ENCODE measurements at places on chromosomes 3 and 15. TPM values are rescaled to one million over a fixed set of nuclear protein-coding genes. Genes with fewer than 3 reads are reported as not detected.

DNA sequence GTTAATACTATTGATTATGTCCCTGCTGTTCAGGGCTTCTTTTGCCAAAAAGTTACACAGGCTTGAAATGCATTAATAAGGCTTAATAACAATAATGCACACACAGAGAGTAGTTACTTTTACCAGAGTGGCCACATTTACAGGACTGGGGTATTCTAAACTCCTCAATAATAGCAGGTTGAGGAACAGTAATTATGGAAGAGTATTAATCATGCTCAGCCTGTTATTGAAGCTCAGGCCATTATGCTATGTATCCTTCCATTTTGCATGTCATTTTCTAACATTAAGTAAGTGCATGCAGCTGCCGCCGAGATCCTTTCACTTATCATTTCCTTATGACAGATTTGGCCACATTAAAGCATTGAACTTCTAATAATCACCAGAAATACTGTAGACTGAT, 5.7 kb downstream of the ARRDC4 start:
- no peak overlapping the region for H3K27ac ChIP-seq
- H3K27me3 ChIP-seq = no peaks in the 10 kb centered on the region
- DNase-seq = no peak
- H3K4me1 ChIP-seq = peaks cover 34% of the 10 kb centered on the region
- no peak overlapping the region for H3K4me3 ChIP-seq

DNA sequence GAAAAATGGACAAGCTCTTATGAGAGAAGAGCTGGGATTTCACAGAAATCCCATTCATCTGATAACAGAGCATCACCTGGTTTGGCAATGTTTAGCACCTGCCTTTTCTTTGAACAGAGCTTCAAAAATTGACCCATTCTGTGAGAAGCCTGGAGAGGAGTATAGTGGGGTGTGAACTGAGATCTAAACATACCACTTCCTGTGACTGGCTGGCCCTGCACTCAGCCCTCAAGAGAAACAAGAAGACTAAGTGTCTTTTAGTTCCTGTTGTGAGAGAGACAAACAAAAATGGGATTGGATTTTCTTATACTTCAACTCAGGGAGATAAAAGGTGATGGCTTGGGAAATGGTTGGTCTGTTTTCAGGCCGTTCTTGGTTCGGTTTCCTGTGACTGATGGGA, 1060.2 kb downstream of the ROBO1 start:
- H3K4me1 ChIP-seq = no peaks in the 10 kb centered on the region
- no peaks in the 10 kb centered on the region for H3K36me3 ChIP-seq
- no peak overlapping the region for H3K4me3 ChIP-seq
- no peaks in the 10 kb centered on the region for H3K27me3 ChIP-seq
- no peak overlapping the region for H3K27ac ChIP-seq

DNA sequence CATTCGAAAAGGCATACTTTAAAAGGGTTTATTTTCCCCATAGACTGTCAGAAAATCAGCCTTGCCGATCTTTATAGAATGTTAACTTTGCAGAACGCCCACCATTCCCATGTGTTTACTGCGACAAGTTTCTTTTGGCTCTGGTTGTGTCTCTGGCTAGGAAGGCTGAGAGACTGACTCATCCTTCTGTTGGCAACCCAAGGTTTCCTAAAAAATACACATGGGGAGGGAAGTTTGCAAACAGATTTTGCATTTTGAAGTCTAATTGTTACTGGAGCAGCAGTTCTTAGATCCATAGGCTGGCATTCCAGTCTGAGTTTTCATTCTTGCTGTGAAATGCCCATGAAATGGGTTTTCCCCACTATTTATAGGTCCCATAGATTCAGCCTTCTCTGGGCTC, 37.9 kb upstream of the MINAR1 start:
- DNase-seq = no peak
- H3K27me3 ChIP-seq = no peaks in the 10 kb centered on the region
- no peaks in the 10 kb centered on the region for H3K4me1 ChIP-seq
- no peak overlapping the region for H3K4me3 ChIP-seq

- no peak overlapping the region for H3K4me3 ChIP-seq
- no peak overlapping the region for H3K27ac ChIP-seq
- H3K36me3 ChIP-seq = no peaks in the 10 kb centered on the region
- H3K27me3 ChIP-seq = no peaks in the 10 kb centered on the region
- H3K4me1 ChIP-seq = peaks cover 2% of the 10 kb centered on the region
Measured at GRCh38 chr3:43024181-43024885, 45.2 kb downstream of the GASK1A start.

GRCh38 chr3:107441617-107442016, 64.4 kb downstream of the CCDC54 start:
- no peak overlapping the region for H3K27ac ChIP-seq
- DNase-seq = no peak
- no peaks in the 10 kb centered on the region for H3K4me1 ChIP-seq
- H3K27me3 ChIP-seq = no peaks in the 10 kb centered on the region
- no peaks in the 10 kb centered on the region for H3K36me3 ChIP-seq
- H3K4me3 ChIP-seq = no peak overlapping the region

DNA sequence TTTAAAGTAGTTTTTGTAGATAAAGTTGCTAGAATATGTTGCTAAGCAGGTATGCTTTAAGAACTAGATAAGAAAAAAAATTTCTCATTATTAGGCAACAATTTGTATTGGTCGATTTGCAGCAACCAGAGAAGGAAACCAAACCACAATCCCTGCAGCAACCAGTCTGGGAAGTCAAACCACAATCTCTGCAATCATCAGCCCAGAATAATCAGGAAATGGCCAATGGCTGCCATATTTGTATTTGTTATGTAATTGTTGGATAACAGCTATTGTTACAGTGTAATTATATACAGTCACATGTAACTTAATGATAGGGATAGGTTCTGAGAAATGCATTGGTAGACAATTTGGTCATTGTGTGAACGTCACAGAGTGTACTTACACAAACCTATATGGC, 23.6 kb downstream of the STXBP5L start:
- H3K27me3 ChIP-seq = no peaks in the 10 kb centered on the region
- no peaks in the 10 kb centered on the region for H3K4me1 ChIP-seq
- no peaks in the 10 kb centered on the region for H3K36me3 ChIP-seq
- DNase-seq = no peak
- no peak overlapping the region for H3K27ac ChIP-seq

- H3K36me3 ChIP-seq = no peaks in the 10 kb centered on the region
- H3K4me3 ChIP-seq = no peak overlapping the region
- H3K27ac ChIP-seq = no peak overlapping the region
- no peak for DNase-seq
- no peaks in the 10 kb centered on the region for H3K4me1 ChIP-seq
Measured at GRCh38 chr3:181823716-181824115, 112.0 kb downstream of the SOX2 start.

- H3K4me3 ChIP-seq = no peak overlapping the region
- DNase-seq = no peak
- H3K4me1 ChIP-seq = no peaks in the 10 kb centered on the region
- no peaks in the 10 kb centered on the region for H3K36me3 ChIP-seq
Measured at GRCh38 chr15:97893967-97894366, 66.5 kb upstream of the ARRDC4 start.

DNA sequence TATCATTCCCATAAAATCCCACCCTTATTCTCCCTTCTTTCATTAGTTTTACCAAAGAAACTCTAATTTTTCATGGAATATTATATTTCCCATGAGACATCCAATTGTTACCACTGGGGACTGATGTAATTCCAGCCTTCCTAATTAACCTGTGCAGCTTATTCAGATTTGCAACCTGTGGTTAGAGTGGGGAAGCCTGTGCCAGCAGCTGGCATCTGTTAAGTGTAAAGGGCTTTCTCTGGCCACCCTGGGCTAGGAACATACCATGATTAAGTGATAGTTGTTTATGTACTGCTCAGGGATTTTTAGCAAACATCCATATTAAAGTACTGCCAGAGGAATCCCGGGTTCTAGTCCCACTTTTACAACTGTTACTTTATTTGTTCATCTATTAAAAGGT, 78.2 kb downstream of the TPRG1 start:
- H3K27ac ChIP-seq = no peak overlapping the region
- H3K4me3 ChIP-seq = no peak overlapping the region
- no peaks in the 10 kb centered on the region for H3K36me3 ChIP-seq
- DNase-seq = no peak
- no peaks in the 10 kb centered on the region for H3K27me3 ChIP-seq

- no peak for DNase-seq
- H3K4me3 ChIP-seq = no peak overlapping the region
- no peaks in the 10 kb centered on the region for H3K27me3 ChIP-seq
- peaks cover 17% of the 10 kb centered on the region for H3K4me1 ChIP-seq
Measured at GRCh38 chr15:62740141-62741004, 302.2 kb upstream of the TPM1 start.

- no peak for DNase-seq
- no peaks in the 10 kb centered on the region for H3K4me1 ChIP-seq
- H3K27ac ChIP-seq = no peak overlapping the region
- H3K27me3 ChIP-seq = no peaks in the 10 kb centered on the region
Measured at GRCh38 chr3:170632780-170633179, 46.9 kb upstream of the SLC7A14 start.

GRCh38 chr3:59268170-59268569, 218.3 kb upstream of the CFAP20DC start:
- H3K27me3 ChIP-seq = no peaks in the 10 kb centered on the region
- no peaks in the 10 kb centered on the region for H3K4me1 ChIP-seq
- no peak overlapping the region for H3K27ac ChIP-seq
- no peaks in the 10 kb centered on the region for H3K36me3 ChIP-seq
- H3K4me3 ChIP-seq = no peak overlapping the region

DNA sequence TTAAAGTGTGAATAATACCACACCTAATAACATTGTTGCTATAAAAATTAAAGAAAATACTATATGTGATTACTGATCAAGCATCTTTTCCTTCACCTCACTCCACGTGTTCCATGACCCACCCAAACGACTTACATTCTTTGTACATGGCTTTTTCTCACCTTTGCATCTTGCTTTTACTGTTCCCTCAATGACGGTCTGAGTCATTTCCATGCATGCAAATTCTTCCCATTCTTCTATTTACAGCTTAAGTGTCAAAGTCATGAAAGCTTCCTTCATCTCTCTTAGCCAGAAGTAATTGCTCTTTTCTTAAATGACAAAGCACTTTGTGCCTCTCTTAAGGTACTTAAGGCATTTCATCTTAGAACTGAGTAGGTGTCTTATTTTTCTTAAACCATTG, 64.0 kb downstream of the GREM1 start:
- DNase-seq = no peak
- no peak overlapping the region for H3K4me3 ChIP-seq
- H3K27me3 ChIP-seq = no peaks in the 10 kb centered on the region

GRCh38 chr3:3606321-3606720, 192.9 kb upstream of the LRRN1 start:
- H3K4me1 ChIP-seq = no peaks in the 10 kb centered on the region
- no peak for DNase-seq
- H3K4me3 ChIP-seq = no peak overlapping the region
- no peaks in the 10 kb centered on the region for H3K36me3 ChIP-seq
- no peak overlapping the region for H3K27ac ChIP-seq

DNA sequence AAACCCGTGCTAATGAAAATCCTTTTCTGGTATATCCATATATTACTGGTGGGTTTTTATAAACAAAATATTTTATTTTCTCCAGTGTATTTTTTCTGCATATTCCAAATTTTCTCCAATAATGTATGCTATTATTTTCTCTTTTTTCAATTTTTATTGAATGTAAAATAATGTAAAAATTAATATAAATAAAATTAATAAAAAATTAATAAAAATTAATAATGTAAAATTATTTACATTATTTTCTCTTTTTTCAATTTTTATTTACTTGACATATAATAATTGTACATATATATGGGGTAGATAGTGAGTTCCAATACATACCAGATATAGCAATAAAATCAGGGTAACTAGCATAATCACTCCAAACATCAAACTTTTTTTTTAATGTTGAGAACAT, 56.4 kb downstream of the OXSM start:
- no peaks in the 10 kb centered on the region for H3K27me3 ChIP-seq
- DNase-seq = no peak
- no peaks in the 10 kb centered on the region for H3K4me1 ChIP-seq
- no peaks in the 10 kb centered on the region for H3K36me3 ChIP-seq
- no peak overlapping the region for H3K4me3 ChIP-seq

- no peaks in the 10 kb centered on the region for H3K4me1 ChIP-seq
- no peak overlapping the region for H3K27ac ChIP-seq
- H3K27me3 ChIP-seq = no peaks in the 10 kb centered on the region
Measured at GRCh38 chr3:965826-966225, 127.0 kb upstream of the CNTN6 start.

DNA sequence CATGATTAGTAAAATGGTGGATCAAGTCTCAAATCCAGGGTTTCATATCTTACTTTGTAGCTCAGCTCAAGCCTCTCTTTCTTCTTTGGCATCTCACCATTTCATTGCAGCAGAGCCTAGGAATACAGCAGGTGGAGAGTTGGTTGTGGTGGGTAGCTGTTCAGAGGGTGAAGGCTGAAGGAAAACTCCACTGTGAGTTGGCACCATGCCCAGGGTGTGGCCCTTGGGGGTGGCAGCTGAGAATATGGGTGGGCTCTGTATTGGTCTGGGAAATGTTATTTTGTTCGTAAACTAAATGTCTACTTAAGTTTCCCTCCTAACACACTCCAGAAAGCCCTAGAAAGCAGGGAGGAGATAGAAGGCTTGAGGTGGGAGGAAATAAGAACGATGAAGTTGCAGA, 1.7 kb upstream of the MAP1A start:
- H3K36me3 ChIP-seq = peaks cover 4% of the 10 kb centered on the region
- peak; percentile 50 for DNase-seq
- H3K27me3 ChIP-seq = no peaks in the 10 kb centered on the region
- peaks cover 57% of the 10 kb centered on the region for H3K4me1 ChIP-seq
- peak overlapping the region; percentile 86 for H3K27ac ChIP-seq

DNA sequence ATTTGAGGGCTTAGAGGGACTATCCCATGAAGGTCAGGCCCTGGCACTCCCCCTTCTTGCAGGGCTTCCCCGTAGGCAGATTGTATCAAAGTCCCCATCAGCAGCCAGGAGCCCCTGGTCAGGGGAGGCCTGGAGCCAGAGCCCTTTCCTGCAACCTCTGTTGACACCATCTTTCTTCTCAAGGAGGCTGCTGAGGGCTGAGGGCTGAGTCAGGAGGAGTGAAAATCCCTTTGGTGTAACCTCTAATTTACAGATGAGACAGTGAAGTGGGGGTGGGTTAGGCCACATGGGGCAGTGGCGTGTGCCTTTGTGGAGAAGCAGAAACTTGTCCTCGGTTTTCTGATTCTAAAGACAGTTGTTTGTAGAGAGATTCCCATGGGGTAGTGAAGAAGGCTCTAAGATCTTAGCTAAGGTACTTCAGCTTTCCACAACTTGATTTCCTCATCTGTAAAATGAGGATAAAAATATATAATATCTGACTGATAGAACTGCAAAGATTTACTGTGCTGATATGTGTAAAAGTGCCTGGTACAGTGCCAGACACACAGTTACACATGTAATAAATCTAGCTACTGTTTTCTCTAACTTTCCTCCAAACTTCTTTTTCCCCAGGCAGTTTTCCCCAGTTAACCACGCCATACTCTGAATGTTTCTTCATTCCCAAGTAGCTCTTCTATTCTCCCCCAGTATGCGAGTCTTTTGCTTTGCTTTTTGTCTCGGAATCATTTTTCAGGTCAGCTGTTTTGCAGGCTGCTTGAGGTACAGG, 249.4 kb upstream of the TPM1 start:
- no peak overlapping the region for H3K27ac ChIP-seq
- H3K36me3 ChIP-seq = peaks cover 9% of the 10 kb centered on the region
- no peaks in the 10 kb centered on the region for H3K27me3 ChIP-seq
- peaks cover 11% of the 10 kb centered on the region for H3K4me1 ChIP-seq
- H3K4me3 ChIP-seq = no peak overlapping the region

Gene DVL3
- 66.1 TPM for total RNA-seq

Gene TFDP2
- 59.3 TPM for total RNA-seq

Gene MINAR1
- 0.07 TPM for total RNA-seq

Gene CAMKV
- total RNA-seq = not detected

Gene THSD4
- total RNA-seq = 41.2 TPM

Gene PPP1R14D
- not detected for total RNA-seq

Gene GOLGA8M
- 0.31 TPM for total RNA-seq
